AG10803 (cell line): ENCODE measurements at places on chromosomes 7 and 10.

- DNase-seq, result peak; percentile 41
Measured at GRCh38 chr10:113128450-113129070, 178.5 kb downstream of the TCF7L2 start.

- DNase-seq, result no peak
Measured at GRCh38 chr10:6301488-6302075, 98.8 kb downstream of the PFKFB3 start.

DNA sequence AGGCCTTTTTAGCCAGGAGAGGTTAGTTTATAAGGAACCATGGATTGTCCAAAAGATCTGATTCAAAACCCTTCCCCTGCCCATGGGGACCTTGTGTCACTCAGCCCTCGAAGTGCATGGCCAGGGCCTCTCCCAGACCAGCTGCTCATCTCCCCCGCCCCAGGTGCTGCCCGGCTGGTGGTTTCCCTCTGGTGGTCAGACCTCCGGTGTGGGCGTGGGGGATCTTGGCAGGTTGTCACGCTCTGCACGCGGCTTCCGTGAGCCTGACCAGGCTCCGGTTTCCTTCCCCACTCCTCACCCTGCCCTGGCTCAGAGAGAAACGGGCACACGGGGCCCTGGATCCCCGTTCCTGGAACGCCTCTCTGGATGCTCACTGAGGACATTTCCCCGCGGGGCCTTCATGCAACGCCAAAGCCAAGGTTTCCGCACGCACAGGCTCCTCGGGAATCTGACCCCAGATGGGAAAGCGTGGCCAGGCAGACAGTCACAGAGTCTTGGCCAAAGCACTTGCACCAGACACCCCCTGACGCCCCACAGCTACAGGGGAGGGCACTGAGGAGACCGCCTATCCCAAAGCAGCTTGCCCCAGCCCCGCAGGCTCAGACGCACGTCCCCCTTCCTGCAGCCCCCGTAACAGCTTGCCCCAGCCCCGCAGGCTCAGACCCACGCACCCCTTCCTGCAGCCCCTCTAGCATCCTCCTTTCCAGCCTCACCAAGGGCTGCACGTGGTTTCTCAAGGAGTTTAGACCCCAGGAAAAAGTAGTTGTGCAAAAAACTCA lies 7.8 kb upstream of the DIP2C start:
- no peak for DNase-seq

- no peak for DNase-seq
Measured at GRCh38 chr7:40525764-40526163, 391.0 kb downstream of the SUGCT start.

GRCh38 chr7:93146472-93147141 lies 1.6 kb downstream of the SAMD9L start:
- no peak for DNase-seq

DNA sequence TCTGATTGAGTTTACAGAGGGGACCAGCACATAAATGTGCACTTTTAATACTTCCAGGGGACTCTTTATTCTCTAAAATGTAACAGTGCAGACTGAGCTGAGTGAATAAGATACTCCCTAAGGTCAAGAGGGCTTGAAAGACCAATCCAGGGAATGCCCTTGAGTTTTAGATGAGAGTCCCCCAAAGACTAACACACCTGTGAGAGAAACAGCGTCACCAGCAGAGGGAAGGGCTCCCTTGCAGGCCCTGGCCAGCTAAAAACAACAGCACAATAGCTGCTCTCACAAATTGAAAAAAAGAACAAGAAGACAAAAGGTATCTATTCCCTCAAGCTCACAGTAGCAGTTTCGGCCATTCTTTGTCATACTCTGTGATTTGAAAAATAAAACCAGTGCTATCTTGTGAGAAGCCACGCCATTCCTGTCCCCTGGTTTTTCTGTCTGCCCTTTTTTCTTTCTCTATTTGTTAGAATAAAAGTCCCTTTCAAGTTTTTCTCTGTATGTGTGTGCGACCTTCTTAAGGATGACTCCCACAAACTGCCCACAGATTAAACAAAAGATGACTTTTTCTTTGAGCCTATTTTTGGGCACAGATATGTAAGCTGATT lies 230.4 kb upstream of the BMPER start:
- no peak for DNase-seq

GRCh38 chr7:117279931-117280557 lies 42.8 kb downstream of the WNT2 start:
- no peak for DNase-seq
